ENCODE measurements at places on chromosomes 11 and 22. TPM values are rescaled to one million over a fixed set of nuclear protein-coding genes. Genes with fewer than 3 reads are reported as not detected.
A peak's percentile ranks its signal among the peaks of the same experiment; 100 is the strongest.

- DNase-seq = no peak
Observed at GRCh38 chr22:31332886-31333285, 13.3 kb downstream of the PATZ1 start.

- DNase-seq = peak; percentile 58
Observed at GRCh38 chr11:72411623-72412419, 22.5 kb downstream of the CLPB start.

GRCh38 chr11:131284041-131284440 lies 86.4 kb upstream of the NTM start:
- no peak for DNase-seq

DNA sequence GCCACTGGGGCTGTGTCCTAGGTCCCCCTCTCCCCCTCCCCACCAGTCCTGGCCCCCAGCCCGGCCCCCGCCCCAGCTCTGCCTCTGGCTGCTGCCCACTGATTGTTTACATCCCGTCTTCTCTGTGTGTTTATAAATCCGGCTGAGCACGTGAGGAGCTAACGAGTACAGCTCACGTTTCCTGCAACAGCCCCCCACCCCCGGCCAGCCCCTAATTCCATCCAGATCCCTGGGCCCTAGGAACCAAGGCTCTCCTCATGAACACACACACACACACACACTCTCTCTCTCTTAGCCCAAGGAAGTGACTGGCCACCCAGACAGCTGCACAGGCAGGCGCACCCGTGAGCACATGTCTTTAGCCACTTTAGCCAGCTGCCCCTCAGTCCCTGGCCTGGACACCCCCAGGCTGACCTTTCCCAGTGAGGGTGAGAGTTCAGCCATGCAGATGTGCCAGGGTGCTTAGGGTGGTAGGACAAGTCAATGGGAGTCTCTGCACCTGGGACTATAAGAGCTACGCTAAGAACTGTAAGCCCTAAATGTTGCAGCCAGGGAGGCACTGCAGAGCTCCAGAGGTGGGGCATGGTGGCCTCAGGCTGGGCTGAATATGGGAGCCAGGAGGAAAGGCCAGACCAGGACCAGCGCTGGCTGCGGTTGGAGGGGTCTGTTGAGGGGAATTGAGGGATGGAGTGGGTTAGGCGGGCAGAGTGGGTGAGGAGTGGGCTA lies 2.9 kb downstream of the CLCF1 start:
- DNase-seq = no peak

DNA sequence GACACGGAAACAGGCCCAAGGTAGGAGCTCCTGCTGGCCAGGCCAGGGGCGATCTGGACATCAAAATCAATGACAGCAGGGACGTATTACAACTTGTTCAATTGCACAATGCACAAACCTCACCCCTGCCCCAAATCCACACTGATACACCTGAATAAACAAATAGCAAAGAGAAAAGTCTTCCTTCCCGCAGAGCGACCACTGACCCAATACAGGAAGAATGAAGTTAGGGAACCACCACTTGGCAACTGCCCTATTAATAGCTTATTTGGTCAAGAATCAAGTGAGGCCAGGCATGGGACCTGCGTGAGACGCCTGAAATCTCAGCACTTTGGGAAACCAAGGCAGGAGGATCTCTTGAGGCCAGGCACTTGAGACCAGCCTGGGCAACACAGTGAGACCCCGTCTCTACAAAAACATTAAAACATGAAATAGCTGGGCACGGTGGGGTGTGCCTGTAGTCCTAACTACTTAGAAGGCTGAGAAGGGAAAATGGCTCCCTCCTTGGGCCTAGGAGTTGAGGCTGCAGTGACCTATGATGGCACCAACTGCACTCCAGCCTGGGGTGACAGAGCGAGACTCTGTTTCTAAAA lies 109.1 kb downstream of the MED15 start:
- DNase-seq = no peak

GRCh38 chr22:39661842-39662685 lies 91.5 kb downstream of the CACNA1I start:
- no peak for DNase-seq

DNA sequence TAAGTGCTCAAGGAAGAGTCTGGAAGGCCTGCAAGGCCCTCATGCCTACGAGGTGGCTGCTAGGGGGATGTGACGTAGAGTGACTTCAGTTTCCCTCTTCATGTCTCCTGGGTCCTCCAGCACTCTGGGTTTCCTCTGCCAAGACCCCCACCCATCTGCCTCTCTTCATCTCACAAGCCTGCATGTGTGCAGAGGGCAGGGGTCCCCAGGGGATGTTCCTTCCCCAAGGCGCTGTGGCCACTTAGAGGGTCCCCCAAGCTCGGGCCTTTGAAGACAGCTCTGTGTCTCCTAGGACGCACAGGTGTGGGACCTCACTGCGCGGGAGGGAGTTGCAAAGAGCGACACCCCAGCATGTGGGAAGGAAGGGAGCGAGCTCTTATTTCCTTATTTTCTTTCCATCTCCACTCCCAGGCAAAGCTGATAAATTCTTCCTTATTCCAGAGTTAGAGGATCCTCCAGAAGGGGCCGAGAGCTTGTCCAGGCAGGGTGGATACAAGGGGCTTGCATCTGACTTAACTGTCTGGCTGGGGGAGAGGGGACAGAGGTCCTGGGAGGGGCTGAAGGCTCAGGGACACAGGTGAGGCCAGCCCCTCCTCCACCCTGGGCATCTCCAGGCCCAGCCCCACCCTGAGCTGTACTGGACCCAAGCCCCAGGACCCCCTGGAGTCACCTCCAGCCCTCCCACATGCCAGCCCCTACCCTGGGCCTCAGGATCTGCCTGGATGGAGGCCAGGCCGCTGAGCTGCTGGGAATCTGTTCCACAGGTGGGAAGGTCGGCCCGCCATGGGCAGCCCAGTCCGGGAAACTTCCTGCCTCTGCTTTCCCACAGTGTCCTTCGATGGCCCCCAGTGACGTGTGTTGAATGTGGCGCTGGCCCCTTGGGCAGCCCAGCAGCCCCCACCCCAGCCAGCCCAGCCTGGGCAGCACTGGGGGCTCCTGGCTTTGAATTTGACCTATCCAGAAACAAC lies 59.7 kb upstream of the KCNQ1OT1 start:
- no peak for DNase-seq

GRCh38 chr11:121039971-121040613 lies 16.2 kb downstream of the TBCEL start:
- DNase-seq = no peak

GRCh38 chr11:105179542-105180278 lies 40.1 kb upstream of the CARD18 start:
- no peak for DNase-seq

DNA sequence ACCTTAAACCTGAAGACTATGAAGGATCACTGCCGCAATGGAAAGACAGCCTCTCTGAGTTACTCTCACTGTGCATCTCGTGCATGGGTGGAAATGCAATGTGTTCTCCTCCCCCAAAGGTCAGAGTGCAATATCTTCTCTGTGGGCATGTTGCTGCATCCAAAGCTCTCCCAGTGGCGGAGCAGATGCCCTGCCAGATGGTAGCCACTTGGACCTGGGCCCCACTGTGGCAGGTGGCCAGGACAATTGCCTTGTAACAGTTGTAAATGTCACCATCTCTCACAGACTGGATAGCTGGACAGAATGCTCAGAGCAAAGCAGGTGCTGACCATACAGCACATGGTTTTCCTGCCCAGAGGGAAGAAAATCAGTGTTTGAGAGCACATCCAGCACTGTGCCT lies 542.0 kb downstream of the FAM181B start:
- peak; percentile 42 for DNase-seq

DNA sequence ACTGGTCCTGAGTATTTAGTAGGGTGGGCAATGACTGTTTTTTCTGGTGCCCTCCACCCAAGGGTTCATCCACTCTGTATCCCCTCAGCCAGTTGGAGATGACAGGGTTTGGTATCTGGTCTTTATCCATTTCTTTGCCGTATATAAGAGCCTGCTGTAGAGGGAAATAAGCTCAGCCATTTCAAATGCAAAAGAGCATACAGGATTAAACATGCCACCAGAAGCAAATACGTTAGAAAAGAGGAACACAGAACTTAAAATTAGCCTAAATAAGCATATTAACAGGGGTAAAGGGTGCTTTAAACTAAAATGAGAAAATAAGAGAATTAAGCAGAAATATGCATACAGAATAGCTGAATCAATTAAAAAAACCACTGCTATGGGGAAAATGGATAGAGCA lies 27.8 kb upstream of the TOP3B start:
- no peak for DNase-seq

- DNase-seq = peak; percentile 51
Observed at GRCh38 chr11:7098235-7098832, 9.5 kb downstream of the RBMXL2 start.

DNA sequence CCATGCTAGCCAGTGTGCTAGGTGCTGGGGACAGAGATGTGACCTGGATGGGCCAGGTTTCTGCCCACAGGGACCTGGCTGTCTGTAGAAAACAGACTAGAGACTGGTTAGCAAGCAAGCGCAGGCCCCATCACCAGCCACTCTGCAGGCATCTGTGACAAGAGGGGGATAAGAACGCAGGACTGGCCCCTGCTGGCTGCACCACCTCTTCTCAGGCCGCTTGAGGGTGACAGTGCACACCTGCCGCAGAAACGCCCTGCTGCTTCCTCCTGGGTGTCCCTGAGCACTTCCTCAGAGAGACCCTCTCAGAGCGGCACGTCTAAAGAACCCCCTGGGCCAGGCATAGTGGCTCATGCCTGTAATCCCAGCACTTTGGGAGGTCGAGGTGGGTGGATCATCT lies 5.9 kb upstream of the PICK1 start:
- no peak for DNase-seq

DNA sequence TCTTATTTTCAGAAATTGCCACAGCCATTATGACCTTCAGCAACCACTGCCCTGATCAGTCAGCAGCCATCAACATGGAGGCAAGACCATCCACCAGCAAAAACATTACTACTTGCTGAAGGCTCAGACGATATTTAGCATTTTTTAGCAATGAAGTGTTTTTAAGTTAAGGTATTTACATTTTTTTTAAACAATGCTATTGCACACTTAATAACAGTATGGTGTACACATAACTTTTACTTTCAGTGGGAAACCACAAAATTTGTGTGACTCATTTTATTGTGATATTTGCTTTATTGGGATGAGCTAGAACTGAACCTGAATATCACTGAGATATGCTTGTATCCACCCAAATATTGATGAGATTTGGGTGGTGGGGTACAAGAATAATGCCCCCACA lies 110.9 kb downstream of the TSPAN18 start:
- DNase-seq = no peak

- DNase-seq = no peak
Observed at GRCh38 chr22:44723801-44724200, 21.8 kb downstream of the PRR5 start.

DNA sequence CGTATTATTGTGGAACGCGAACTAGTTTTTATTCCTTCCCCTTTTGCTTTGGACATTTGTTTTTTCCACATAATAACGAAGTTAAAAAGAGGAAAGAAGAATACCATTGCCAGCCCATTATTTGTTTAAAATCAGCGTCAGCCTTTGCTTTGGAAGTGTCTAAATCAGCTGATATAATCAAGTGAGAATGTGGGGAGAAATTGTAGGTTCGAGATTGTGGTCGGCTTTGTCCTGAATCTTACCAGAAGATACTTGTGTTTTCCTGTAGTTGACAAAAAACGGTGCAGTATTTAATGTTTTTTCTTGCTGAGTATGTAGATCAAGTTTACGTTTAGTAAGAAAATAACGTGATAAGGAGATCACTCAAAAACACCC lies 935 bp downstream of the ZNF143 start:
- DNase-seq = no peak

DNA sequence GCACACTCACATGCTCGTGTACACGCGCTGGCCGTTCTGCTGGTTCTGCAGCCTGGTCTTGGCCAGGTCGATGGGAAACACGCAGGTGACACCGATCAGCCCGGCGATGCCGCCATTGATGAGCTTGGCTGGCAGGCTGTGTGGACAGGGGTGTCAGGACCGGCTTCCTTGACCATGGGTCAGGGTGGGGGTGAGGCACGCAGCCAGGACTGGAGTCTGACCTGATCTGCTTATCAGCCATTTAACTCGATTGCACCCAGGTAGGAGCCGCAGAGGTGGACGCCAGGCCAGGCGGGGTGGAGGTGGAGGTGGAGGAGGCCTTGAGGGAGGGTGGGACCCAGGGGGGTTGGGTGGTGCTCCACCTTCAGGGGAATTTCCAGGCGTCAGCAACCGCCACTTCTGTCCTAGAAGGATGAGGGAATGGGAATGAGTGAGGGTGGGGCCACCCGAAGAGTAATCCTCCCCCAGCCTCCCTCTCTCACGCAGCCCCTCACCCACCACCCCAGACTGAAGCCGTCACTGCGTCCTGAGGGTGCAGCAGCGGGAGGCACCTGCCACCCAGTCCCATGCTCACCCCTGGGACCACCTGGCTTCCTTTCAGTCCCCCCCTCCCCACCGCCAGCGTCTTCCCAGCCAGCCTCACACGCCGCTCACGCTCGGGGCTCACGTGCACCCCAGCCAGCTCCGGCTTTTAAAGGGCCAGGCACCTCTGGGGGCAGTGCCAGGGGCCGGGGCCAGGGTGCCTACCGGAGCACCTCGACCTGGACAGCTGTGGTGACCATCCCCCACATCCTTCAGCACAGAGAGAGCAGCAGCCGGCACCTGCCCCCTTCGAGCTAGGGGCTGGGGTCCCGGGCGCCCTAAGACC lies 3.1 kb downstream of the SLC25A22 start:
- DNase-seq = peak; percentile 76

DNA sequence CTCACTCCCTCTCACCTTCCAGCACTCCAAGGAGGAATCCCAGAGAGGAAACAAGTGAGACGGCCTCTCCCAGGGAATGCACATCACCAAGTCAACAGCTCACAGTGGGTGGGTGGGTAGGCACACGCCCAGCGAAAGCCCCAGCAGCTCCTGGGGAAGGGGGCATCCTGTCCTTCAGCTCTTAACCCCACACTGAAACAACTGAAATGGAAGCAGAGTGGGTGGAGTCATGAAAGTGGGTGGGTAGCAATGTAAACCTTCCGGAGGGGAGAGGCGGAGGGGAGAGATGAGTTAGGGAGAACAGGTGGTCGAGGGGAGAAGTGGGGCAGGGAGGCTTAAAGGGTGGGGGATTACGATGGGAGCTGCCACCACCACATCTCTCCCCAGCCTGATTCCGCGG lies 5.4 kb downstream of the MCHR1 start:
- DNase-seq = no peak

- no peak for DNase-seq
Observed at GRCh38 chr22:48695251-48695650, 1132.4 kb downstream of the BRD1 start.

LUZP2 gene
- total RNA-seq = 45.9 TPM

ANO5 gene
- total RNA-seq = 9.8 TPM

SCGB2A2 gene
- not detected for total RNA-seq

WBP2NL gene
- 8.3 TPM for total RNA-seq

TRAF6 gene
- total RNA-seq = 17.0 TPM

NXPE2 gene
- 0.45 TPM for total RNA-seq

Data from cerebellum (tissue), 4 donors.